ENCODE measurements at places on chromosomes 7 and 10.

DNA sequence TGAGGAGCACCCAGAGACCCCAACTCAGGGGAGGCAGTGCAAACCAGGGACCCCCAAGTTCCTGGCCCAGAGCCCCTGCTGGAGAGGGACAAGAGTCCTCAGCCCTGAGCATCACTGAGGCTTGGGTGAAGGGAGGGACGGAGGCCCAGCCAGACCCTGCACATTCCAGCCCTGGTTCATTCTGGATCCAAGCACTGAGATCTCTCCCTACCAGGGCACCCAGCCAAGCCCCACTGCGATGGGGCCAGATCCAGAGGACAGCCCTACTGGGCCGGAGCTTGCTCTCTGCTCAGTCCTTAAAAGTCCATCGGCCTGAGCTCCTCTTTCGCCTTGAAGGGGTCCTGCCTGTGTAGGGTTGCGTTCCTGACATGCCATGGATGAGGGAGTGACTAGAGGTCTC is 40.5 kb upstream of the RABGEF1 start:
- DNase-seq = no peak

GRCh38 chr7:115475761-115476385 is 554.0 kb downstream of the MDFIC start:
- no peak for DNase-seq

- DNase-seq = no peak
Observed at GRCh38 chr10:100182908-100183307, 2.9 kb downstream of the ERLIN1 start.

DNA sequence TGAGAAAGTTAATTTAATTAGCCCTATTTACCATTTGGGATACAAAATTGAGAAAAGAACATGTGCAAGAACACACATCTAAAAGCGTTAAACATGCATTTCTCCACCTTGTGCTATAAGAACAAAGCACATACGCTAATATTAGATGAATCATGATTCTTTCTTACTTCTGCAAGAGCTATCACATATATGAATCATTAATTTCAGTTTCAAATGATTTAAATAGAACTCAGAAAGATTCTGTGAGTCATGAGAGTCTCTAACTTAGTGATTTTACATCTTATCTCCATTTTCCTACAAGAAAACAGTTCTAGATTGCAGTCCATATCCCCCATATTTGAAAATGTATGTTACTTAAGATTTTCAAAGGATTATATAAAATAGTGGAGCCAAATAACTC is 173.9 kb downstream of the RNLS start:
- no peak for DNase-seq

DNA sequence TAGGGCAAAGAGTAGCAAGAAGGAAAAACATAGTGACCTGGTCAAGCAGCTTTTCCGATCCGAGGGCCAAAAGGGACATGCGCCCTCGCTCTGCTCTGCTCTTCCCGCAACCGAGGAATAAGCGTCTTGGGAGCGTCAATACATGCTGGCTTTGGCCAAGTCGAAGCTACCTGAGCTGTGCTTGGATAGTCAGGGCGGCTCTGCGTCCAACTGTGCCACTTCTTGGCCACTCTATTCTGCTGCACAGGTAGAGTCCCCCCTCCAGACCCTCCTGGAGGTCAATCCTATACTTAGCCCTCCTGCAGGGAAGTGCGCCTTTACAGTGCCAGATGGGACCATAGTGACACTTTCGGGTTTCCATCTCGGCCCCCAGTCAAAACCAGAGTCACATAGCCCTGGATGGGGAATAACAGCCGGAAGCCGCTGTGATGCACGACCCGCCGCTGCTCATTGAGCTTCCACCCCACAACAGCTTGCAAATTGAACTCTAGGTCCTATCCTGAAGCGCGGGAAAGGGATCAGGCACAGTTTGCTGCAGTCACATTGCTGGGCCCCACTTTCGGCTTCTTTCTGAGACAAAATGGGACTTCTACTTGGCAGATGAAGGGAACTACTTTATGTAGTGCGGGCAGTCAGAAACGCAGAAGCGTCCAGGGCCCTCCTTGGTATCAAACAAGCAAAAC is 1.1 kb upstream of the HPSE2 start:
- no peak for DNase-seq

GRCh38 chr7:27104341-27105058 is 2.0 kb upstream of the HOXA2 start:
- no peak for DNase-seq

DNA sequence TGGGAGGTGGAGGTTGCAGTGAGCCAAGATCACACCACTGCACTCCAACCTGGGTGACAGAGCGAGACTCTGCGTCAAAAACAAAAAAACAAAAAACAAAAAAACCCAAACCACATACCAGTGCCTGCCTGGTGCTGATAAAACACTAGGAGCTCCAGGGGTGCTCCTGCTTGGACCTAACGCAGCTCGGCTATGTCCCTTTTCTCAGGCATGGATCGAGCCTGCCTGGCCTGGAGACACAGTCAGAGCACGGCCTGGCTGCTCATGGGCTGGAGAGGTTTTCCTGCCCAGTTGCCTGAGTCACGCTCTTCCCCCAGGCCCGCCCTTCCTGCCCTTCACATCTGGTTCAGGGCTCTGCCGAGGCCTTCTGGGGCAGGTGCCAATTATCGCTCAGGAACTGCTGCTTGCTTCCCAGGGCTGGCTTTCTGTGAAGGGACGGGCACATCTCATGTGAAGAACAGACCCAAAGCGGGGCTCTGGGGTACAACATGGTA is 12.6 kb upstream of the NPFFR1 start:
- no peak for DNase-seq

DNA sequence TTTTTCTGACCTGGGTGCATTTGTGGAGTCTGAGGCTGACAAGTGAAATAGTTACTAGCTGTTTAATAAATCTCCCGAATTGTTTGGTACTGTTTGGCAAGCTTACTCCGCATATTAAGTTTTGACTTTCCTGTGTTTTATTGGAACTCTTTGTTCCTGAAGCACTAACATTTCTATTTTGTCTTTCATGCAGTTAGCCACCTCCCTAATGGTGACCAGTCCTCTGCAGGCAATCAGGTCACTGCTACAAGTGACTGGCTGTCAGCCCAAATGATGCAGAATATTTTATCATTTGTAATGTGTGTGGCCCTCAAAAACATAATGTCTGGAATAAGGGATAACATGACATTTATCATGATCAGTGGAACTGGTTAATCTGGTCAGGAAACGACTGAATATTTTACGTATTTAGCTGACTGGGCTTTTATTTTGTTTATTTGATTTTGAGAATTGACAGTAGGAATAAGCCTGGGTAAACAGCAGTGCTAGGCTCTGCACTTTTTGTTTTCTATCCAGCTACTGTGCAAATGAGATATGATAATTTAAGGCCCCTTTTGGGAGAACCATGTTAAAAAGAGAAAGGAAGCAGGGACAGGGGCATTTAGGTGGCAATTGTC is 82.9 kb downstream of the ST7 start:
- no peak for DNase-seq

- no peak for DNase-seq
Observed at GRCh38 chr7:14195079-14195478, 205.6 kb upstream of the ETV1 start.

DNA sequence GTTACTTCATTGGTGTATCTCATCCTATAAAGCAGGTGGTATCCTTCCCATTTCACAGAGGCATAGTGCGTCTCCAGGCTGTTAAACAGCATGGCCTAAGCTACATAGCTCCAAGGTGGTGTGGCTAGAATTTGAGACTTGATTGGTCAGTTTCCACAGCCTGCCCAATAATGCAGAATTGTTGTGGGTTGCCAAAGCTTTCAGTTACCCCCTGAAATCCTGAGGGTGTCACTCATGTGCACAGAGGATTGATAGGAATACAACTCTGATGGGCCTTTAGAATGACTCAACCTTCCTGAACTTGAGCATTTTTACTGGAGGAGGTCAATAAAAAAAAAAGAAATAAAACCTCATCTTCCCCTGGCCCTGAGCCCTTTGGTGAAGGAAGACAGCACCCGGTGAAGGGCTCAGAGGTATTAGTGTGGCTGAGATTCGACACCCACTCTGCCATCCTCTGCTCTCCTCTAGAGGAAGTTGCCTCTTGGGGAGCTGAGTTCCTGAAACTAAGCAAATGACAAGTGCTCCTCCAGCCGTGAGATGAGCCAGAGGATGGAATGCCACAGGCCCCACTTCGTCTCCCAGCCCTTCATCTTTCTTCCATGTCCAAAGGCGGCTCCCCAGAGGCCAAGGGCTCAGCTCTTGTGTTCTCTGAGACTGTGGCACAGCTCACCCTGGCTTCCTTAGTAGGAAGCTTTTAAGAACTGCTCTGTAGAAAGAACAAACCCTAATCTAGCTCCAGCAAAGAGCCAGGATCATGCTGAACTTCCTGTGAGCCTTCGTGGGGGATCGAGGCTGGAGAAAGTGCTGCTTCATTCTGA is 1.0 kb downstream of the ACSL5 start:
- DNase-seq = peak; percentile 53

DNA sequence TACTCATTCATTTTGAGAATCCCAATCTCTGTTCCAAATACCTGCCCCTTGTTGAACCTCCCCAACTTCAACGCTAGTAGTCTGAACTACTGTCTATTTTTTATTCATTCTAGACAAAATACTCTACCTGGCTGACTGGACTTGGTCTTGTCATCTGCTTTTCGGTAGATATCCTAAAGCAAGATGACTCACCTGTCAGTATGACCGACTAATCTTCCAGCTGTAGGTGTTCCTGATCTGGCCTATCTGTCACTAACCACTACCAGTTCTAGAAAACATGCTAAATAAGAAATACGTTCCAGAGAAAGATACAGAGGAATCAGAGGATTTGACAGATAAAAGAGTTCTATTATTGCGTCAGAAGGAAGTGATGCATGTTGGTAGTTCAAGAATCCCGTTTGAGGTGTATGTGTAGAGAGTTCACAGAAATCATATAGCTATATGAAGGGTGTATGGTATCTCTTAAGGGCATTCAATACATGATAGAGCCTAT is 81.1 kb downstream of the IDE start:
- no peak for DNase-seq

- no peak for DNase-seq
Observed at GRCh38 chr10:15237351-15237750, 68.9 kb upstream of the NMT2 start.

DNA sequence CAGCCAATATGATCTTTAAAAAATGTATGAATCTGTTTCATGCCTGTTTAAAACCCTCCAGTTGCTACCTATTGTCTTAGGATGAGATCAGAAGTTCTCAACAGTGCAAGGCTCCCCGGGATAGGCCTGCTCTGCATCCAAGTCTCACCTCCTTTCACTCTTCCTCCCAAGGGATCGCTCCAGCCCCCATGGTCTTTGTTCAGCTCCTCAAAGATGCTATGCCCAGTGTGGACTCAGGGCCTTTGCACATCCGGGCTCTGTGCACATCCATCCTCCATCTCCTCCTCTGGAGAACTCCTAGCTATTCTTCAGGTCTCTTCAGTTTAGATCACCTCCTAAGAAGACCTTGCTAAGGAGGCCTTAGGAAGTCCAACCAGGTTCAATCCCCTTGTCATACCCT is 82.7 kb upstream of the LEP start:
- no peak for DNase-seq

- DNase-seq = no peak
Observed at GRCh38 chr10:104339469-104340110, 1.3 kb upstream of the ITPRIP start.

DNA sequence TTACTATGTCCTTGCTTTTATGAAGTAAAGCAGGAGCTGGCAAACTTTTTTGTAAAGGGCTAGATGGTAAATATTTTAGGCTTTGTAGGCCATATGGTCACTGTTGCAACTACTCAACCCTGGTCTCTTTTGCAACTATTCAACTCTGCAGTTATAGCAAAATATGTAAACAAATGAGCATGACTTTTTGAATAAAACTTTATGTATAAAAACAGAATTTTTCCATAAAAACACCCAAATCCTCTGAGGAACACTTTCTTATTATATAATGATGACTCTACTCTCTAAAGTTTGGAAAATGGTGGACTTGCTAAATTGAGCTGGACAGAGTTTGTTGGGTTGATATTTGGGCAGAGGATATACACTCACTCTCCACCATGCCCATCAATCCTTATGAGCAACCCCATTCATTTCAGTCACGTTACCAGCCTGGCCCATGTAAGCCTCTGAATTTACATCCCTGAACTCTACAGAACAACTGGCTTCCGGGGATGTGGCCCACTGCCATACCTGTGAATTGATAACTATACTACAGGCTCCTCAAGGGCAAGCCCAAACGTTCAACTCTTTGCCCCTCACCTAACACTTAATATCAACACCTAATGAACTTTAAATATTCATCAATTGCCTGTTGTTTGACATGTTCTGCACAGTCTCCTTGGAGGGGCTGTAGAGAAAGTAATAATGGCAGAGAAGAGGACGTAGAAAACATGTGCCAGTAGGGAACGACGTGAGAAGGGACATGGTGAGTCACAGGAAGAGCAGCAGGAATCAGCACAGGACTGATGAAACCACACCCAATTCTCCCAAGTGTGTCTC is 37.6 kb downstream of the SGMS1 start:
- DNase-seq = no peak

DNA sequence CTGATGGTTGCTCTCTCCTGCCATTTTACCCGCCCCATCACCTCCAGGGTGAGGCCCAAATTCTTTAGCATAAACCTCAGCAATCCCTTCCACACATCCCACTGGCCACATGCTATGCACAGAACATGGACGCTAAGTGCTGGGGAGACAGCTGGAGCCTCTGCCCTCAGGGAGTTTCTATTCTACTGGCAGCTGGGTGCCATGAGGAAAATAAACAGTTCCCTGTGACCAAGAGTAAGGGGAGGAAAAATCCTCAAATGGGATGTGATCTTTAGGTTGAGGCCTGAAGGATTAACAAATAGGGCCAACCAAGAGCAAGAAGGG is 1.2 kb downstream of the PARP12 start:
- no peak for DNase-seq

GRCh38 chr7:117667456-117667855 is 187.6 kb downstream of the CFTR start:
- DNase-seq = no peak

DNA sequence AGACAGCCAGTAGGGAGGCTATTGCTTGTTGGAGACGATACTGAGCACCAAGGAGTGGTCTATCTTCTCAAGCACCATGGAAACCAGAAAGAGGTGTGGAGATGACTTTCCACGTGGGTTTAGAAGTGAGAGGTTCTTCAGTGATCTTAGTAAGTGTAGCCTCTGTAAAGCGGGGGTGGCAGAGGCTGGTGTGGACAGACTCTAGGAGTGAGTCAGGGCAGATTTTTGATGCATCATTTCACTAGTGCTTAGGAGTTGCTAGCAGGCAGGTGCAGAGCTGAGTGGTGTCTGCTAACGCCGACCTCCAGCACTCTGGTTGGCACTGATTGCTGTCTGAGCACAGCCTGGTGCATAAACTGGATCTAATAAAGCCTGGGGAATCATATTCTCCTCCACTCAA is 78.4 kb upstream of the ADO start:
- DNase-seq = peak; percentile 66

GRCh38 chr7:3649250-3649649 is 348.2 kb downstream of the SDK1 start:
- no peak for DNase-seq
